ENCODE measurements at places on chromosomes 11 and 22. TPM values are rescaled to one million over a fixed set of nuclear protein-coding genes. Genes with fewer than 3 reads are reported as not detected.

USH1C gene
- 0.54 TPM for total RNA-seq

DERL3 gene
- total RNA-seq = 24.8 TPM

FAM83F gene
- 8.0 TPM for total RNA-seq

HEPHL1 gene
- not detected for total RNA-seq

VPS37C gene
- total RNA-seq = 26.5 TPM

JHY gene
- 7.4 TPM for total RNA-seq

MPZL3 gene
- 5.0 TPM for total RNA-seq

TUBA8 gene
- 2.5 TPM for total RNA-seq

KCNQ1 gene
- 8.4 TPM for total RNA-seq

SCT gene
- 1.2 TPM for total RNA-seq

VWCE gene
- 8.2 TPM for total RNA-seq

OR51B4 gene
- total RNA-seq = 0.47 TPM

C11orf21 gene
- 0.25 TPM for total RNA-seq

MS4A6E gene
- not detected for total RNA-seq

CCDC116 gene
- total RNA-seq = 1.3 TPM

OR52I1 gene
- not detected for total RNA-seq

RASL10A gene
- total RNA-seq = 2.5 TPM

SLC22A24 gene
- not detected for total RNA-seq

MOGAT2 gene
- not detected for total RNA-seq

SBF1 gene
- 106 TPM for total RNA-seq

PHOX2A gene
- total RNA-seq = not detected

SYCE3 gene
- not detected for total RNA-seq

Measured in mesothelial cell of epicardium (in vitro differentiated cells).